Aorta (tissue), 5 donors: ENCODE measurements at places on chromosomes 12 and 14. TPM values are rescaled to one million over a fixed set of nuclear protein-coding genes. Genes with fewer than 3 reads are reported as not detected.

Gene DPY19L2
- total RNA-seq = 11.9 TPM

Gene AMDHD1
- total RNA-seq = 0.75 TPM

Gene CLBA1
- total RNA-seq = 2.6 TPM

Gene ACACB
- total RNA-seq = 70.3 TPM

Gene FAM186B
- 0.23 TPM for total RNA-seq

Gene PPP1R1A
- total RNA-seq = 9.0 TPM

- DNase-seq = no peak
Measured at GRCh38 chr14:51884086-51884927, 23.9 kb downstream of the GNG2 start.

DNA sequence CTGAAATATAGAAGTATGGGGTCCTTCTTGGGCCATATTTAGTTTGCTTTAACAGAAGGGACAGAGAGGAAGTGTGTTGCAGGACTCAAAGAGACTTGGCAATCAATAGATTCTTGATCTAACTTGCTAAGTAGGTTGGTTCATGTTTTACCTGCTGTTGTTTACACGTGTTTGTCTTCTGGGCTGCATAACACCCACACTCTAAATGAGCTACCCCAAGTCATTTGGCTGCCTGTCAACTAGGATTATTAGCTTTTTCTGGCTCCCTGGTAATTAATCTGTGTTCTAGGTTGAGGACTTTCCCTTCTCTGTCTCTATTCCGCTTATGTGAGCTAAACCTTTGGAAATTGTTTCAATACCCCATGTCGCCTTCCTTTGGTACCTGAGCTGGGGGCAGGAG, 10.1 kb upstream of the TBPL2 start:
- no peak for DNase-seq

GRCh38 chr12:57868221-57868620, 21.7 kb upstream of the CTDSP2 start:
- no peak for DNase-seq

GRCh38 chr14:70908935-70909641, 1.8 kb downstream of the PCNX1 start:
- no peak for DNase-seq

- DNase-seq = no peak
Measured at GRCh38 chr12:104877103-104877705, 80.9 kb downstream of the SLC41A2 start.

DNA sequence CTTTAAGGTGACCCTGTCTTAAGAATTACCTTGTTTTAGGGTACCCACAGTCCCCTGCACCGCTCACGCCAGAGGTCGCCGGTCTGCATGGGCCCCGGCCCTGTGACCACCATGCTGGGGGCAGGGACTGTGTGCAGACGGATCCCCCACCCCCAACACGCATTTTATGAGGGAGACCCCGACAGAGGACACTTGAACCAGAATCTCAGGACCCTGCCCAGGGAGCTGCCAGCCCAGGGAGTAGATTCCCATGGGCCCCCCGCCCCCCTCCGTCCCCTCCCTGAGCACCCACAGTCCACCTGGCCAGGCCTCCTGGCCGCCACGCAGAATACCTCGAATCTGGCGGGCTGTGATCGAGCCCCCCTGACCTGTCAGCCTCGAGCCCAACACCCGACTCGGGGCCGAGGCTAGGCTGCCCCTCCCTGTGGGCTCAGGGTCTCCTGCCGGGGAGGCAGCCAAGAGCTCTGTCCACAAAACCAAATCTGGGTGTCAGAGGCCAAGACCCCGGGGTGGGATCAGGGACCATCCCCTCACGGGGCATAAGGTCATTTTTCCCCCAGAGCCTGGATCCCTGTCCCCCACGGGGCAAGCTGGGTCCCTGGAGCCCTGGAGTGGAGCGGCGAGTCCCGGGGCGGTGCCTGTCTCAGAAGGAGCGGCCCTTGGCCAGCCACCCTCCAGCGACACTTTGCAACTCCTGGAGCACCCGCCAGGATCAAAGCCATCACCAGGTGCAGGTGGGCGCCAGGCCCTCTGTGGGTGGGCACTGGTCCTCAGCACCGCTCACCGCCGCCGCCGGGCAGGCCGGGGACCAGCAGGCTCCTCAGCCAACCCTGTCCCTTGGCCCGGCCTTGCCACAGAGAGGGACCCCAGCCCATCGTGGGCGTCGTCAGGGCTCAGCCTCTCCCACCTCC, 155.8 kb upstream of the PKP2 start:
- no peak for DNase-seq

- no peak for DNase-seq
Measured at GRCh38 chr14:64928239-64929013, 14.1 kb downstream of the GPX2 start.
